ENCODE measurements at places on chromosomes 2 and 18.

DNA sequence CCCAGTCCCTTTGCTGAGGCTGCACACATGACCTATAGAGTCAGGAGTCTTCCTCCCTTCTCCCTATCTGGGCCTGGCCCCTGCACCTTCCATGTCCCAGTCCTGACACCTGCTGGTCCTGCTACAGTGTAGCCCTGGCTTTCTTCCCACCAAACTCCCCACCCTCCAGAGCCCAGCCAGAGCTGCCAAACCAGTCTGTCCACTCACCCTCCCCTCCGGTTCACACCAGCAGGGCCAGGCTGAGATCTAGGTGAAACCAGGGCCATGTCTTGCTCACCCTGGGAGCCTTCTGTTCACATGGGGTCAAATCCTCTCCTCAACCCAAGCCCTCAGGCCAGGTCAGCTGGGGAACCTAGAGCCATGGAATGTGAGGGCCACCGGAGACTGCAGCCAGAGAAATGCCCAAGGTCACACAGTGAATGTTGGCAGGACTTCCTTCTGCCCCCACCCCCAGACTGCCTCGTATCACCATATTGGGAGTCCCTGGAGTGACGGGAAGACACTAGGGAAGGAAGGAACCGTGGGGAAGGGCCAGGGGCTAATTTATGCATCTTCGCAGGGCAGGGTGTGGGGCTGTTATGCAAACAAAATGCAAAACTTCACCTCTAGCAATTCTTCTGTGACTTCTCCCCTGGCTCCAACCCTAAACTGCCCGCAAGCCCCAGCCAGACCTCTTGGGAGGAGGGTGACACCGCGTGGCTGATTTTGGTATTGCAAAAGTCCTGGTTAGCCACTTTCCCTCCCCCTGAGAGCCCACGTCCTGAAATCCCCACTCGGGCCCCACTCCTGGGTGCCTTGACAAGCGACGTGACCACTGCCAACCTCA lies 14.6 kb downstream of the TNS1 start:
- peak; percentile 87 for DNase-seq

DNA sequence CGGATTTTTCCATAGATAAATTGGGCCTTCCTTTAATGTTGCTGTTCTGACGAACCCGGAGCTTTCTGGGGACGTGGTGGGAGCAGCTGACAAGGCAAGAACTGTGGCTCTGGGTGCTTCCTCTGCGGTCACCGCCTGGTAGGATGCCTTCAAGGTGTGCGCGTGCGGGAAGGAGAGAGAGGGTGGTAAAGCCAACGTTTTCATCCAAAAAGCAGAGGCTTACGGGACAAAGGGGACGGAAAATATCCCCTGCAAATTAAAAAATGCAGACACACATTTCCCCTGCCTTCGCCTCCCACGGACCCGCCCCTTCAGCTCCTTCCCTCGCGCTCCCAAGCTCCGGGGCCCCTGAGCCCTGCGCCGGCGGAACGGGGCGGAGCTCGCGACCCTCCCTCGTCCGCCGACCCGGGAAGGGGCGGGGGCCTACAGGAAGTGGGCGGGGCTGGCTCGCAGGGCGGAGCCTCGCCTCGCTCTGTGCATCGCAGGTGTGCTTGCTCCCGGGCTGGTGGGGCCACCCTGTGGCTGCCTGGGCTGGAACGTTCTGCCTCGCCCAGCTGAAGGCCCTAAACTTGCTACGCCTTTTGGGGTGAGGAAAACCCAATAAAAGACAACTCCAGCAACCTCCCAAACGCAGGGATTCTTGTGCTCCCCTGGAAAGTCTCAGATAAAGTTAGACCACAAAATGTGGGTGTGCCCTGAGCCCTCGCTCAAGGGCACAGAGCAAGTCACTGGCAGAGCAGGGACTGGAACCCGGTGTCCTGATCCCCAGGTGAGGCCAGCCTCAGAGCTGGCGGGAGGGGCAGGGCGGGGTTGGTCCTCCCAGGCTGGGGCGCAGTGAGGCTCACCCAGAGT lies 25.4 kb upstream of the SLC66A3 start:
- peak; percentile 94 for DNase-seq

DNA sequence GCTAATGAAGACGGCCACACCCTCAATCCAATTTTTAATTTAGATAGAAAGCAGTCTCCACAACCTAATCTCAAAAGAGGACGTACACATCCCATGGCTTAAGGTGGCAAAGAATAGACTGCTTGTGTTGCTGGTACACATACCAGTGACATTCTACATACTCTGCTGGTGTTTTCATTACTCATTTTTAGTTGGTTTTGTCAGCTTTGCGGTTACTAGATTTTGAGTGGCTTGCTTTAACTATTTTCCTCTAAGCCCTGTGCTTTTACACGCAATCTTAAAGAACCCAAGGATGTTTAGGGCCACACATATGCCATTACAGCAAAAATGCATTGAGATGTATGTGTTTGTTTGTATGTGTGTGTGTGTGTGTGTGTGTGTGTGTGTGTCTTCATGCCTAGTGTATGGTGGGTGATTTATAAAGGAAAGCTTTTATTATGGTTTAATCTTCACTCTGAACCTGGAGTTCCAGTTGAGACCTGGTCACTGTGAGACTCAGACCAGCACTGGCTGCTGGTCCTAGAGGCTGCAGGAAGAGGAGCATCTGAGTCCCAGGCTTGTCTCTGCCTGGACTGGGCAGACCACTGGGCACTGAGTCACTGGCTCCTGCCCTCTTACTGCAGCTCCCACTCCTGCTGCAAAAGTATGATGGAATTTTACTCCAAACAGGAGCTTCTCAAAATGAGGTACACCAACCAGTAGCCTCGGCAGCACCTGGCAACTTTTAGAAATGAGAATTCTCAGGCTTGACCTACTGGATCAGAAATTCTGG lies 415.9 kb downstream of the NBAS start:
- no peak for DNase-seq

DNA sequence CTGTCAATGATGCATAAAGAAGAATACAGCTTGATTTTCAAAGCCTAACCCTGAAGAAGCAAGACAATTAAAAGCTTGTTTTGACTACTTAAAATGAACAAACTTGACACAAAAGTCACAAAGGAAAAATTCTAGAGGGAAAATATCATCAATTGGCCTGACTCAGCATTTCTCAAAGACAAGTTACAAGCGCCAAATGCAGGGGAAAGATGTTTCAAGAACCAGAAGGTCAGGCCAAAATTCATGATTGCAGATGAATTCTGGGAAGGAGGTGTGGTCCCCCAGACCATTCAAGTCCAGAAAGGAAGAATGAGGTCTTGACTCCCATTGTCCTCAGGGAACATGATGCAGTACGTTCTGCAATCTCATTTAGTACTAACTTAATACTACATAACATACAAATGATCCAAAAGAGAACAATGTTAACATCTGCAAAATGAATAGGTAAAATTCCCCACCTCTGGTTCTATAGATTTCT lies 64.5 kb downstream of the FAM210A start:
- DNase-seq = no peak

- peak; percentile 89 for DNase-seq
Measured at GRCh38 chr18:10032331-10033015, 118.7 kb downstream of the VAPA start.

DNA sequence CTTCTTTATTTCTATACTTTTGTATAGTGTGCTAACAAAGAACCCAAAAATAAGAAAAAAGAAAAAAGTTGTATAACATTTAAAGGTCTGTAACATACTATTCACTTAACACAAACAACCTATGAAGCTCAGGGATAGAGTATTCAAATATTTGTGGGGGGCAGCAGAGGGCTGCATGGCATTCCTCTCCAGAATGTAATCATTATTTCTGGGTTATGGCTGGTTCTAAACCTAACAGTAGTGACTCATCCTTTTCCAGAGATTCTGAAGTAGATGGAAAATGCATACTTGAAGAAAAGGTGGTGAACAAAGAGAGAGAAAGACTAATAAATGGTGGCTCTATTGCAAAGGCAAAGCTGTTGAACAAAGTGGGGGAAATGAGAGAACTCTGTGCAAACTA lies 249.4 kb downstream of the NRXN1 start:
- no peak for DNase-seq

GRCh38 chr2:18800240-18800971 lies 211.0 kb upstream of the NT5C1B start:
- DNase-seq = no peak

GRCh38 chr2:191030521-191031154 lies 16.7 kb upstream of the STAT1 start:
- no peak for DNase-seq

- DNase-seq = no peak
Measured at GRCh38 chr2:88865801-88866371, 174.4 kb downstream of the RPIA start.

DNA sequence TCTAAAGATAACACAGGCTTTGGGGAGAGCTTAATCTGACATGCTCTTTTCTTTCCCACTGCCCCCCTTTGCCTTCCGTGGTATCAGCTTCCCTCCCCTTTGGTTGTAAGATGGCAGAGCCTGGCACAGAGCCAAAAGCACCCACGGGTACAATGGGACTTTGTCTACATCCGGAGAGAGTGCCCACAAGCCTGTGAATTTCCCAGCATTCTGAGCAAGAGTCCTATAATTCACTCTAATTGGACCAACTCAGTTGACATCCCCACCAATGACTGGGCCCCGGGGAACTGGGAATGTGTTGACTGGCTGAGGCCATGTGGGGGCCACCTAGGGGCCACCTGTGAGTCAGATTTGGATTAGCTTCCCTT lies 20.1 kb upstream of the C2orf72 start:
- no peak for DNase-seq

GRCh38 chr2:119590873-119591272 lies 46.6 kb downstream of the CFAP221 start:
- no peak for DNase-seq

DNA sequence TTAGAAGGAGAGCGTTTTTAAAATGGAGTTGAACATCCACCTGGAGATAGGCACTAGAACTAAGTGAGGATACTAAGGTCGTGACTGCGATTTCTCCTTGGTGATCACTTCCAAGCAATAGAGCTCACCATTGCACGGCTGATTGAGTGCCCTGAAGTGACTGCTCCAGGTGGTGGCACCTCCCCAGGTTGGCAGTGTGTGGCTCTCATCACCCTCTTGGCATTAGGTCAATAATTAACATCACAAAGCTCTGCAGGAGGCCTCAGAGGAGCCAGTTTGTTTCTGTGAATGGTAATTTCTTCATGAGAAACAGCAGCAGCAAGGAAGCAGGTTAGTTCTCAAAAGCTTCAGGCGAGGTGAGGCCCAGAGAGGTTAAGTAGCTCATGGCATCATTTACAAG lies 259.6 kb downstream of the CLIP4 start:
- DNase-seq = no peak

DNA sequence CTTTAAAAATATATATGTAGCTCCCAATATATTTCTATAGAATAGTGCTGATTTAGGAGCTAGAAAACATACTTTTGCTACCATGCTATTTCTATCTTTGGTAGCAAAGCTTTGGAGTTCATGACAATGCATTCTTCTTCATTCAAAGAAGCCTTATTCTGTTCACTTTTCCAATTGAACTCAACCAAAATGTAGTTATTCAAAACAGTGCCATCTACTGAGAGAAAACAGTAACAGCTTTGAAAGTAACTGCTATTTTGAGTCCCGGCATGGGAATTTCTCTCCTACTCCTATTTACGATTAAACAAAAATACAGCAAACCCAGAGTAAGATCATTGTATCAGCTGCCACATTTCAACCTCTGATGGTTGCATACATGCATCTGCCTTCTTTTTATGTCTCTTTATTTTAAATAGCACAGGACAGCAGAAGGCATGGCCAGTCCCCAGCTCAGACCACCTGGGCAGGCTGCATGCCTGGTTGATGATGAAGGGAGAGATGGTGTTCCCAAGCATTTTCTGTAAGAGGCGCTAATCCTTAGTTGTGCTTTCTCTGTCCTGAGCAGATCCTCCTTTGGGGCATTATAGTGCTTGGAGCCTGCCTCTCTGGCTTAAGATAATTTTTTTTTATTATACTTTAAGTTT lies 69.7 kb upstream of the SULT1C3 start:
- no peak for DNase-seq

DNA sequence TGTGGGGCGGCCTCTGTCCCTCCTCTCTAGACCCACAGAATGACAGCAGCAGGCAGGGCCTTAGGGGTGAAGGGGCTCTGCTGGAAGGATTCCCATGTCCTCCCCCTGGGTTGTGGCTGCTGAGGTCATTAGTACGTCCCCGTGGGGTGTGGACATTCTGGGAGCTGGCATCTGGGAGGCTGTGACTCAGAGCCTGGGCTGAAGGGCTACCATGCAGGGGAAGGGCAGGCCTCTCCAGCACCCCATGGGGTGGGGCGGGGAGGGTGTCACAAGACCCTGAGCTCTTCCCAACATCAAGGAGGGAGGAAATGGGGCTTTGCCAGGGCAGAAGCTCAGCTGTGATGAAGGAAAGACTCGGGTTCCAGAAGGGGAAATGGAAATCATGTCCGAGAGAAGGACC lies 105.8 kb upstream of the SMAD2 start:
- peak; percentile 74 for DNase-seq

DNA sequence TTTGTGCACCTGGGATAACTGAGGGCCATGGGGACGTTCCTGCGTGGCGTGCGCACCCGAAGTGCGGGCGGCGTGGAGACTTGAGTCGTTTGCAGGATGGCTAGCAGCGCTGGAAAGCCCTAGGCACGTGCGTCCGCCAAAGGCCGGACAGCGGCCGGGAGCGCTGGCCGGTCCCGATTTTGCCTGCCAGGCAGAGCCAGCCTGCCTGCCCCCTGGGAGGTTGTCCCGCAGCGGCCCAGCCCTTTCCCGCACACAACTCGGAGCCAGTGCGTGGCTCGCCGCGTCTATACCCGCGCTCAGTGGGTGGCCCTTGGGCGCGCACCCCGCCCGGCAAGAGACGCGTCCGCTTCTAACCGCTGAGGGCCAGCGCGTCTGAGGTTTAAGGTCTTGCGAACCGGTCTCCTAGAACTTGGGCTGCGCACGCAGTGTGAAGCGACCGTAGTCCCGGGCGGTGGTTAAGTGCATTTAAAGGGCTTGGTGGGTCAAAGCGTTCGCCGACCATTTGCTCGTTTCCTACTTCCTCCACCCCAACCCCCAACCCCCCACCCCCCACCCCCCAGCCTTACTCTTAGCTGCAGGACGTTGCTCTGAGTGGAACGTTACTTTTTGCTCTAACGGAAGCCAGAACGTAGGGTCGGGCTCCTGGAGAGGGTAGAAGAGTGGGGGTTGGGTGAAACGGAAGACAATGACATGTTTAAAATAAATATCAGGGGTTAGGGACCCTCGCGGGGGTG lies 627 bp downstream of the CDCA7 start:
- peak; percentile 86 for DNase-seq

DNA sequence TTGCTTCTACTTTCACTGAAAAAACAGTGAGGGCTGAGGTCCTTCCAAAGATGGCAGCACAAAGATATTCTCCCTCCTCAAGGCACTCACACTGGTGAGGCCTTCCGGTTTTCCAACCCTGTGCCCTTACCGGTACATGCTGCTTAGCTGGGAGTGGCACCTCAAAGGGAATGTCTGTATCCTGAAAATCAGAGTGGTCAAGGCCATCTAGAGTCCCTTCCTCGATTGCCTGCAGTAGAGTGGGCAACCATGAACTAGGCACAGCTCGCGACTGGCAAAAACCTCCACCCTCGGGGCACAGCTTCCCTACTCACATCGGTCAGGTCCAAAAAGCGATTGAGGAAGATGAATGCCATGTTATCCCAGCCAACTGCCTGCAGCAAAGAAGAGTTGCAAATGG lies 3.4 kb downstream of the KRTCAP3 start:
- DNase-seq = no peak
